ENCODE measurements at places on chromosomes 1 and 21.

- no peak for DNase-seq
Observed at GRCh38 chr1:22763487-22764200, 53.0 kb downstream of the EPHB2 start.

GRCh38 chr1:53593758-53594380, 134.7 kb downstream of the DMRTB1 start:
- DNase-seq, result peak; percentile 27

DNA sequence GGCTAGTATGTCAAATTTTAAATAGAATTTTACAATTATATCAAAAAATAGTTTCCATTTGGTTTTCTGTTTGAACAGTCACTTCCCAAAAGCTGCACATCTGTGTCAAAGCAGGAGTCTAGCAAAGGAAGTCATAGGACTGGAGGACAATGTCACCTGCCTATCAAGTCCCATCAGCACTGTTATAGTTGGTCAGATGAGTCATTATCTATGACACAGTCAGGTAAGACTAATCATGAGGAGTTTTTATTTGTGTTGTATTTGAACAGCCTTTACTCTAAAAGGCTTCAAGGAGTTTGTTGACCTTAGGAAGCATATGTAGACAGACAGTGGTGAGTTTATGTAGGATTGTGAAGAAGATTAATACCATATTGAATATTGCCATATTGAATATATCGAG, 74.2 kb upstream of the QSOX1 start:
- DNase-seq, result no peak

DNA sequence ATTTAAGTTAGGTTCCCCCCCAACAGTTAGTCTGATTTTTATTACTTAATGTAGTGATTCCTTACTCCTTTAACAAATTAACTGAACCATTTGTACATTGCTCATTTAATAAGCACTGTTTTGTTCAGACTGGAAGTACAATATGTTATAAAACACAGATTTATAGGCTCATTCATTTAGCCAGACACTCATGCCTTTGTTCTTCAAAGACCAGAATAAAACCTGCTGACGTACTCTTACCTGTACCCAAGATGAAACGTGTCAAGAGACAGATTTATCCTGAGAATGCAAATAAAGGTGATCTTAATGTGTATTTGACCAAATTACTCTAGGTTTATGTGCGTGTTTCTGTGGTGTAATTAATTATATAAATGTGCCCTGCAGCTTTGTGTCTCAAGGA, 92.8 kb downstream of the INTS7 start:
- DNase-seq, result no peak

- DNase-seq, result no peak
Observed at GRCh38 chr1:153790966-153791647, 15.9 kb downstream of the SLC27A3 start.

DNA sequence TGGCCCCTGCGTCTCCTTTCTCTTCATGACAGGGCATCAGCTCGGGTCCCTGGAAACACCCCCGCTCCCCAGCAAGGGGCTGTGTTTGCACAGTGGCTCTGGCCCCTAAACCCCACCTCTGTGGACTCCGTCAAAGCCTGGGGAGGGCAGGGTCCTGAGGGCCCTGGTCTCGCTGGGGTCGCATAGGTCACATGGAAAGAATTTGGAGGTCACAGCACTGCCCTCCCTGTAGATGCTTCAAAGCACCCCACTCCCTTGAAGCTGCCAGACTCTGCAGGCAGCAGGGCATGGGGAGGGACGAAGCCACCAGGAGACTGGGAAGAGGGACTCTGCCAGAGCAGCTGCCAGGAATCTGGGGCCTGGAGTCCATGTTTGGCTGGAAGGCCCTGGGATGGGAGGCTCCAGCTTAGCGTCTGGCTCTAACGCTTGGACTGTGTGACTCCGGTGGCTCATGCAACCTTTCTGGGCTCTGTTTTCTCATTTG, 36.6 kb upstream of the ECE1 start:
- DNase-seq, result no peak

DNA sequence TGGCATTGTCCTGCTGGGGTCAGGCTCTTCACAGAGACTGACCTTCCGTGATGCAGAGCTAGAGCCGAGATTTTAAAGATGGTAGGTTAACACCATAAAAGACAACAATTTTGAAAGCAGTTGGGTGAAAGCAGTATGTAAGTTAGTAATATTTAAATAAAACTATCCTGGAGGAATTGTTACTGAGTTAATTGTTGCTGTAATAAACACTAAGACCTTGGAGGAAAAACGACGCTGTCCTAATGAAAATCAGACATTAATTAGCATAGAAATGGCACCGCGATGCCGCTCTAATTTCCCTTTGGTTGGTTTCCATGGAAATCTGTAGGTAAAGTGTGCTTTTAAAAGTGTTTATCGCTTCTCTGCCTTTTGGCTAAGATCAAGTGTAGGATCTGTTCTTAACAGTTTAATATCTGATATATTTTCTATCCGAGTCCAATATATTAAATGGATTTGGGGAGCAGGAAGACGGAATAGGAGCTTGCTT, 745 bp upstream of the ANP32E start:
- no peak for DNase-seq

GRCh38 chr1:22784737-22785136, 74.1 kb downstream of the EPHB2 start:
- DNase-seq, result no peak

DNA sequence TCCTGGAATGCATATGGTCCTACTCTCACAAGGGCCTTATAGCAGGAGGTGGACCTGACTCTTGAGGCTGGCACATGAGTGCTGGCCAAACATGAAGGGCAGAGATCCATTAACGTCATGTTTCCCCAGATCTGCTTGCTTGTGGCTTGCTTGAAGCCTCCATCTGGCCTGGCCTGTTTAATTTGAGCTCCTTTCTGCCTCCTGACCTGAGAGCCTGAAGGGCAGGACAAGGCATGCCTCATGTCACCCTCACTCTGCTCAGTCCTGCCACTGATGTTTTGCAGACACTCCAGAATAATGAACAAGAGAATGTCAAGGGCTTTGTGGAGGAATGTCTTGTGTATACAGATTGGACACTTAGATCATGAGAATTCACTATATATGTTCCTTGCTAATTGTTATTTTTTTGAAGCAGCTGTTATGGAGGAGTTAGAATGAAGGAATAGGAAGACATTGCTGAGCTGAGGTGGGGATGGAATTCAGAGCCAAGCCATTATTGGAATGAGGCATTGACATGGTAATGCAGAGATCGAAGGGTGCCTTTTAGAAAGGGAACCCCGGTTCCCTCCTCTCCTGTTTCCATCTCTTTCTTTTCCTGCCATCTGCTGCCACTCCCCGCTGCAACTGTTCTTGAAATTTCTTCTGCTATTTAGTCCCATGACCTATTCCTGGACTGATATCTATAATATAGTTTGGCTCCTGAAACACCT, 457.0 kb upstream of the PROX1 start:
- DNase-seq, result no peak

GRCh38 chr1:205805082-205805711, 7.8 kb downstream of the SLC41A1 start:
- DNase-seq, result no peak

DNA sequence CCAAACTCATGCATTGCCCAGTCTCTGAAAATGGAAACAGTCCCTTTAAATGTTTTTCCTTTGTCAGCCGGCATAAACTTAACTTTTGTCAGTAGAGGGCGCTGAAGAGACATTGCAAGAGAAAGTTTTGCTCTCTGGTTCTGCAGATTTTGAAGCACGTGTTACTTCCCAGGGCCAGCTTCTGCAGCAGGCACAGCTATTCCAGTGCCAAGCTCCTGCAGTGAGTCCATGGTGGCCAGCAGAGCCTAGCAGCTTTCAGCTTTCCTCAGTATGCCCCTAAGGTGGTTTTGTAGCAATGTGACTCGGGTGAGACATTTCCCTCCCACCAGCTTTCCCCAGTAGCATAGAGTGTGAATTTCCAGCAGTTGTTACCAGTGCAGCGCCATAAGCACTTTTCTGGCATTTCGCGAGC, 2.6 kb upstream of the IFI44L start:
- peak; percentile 78 for DNase-seq

DNA sequence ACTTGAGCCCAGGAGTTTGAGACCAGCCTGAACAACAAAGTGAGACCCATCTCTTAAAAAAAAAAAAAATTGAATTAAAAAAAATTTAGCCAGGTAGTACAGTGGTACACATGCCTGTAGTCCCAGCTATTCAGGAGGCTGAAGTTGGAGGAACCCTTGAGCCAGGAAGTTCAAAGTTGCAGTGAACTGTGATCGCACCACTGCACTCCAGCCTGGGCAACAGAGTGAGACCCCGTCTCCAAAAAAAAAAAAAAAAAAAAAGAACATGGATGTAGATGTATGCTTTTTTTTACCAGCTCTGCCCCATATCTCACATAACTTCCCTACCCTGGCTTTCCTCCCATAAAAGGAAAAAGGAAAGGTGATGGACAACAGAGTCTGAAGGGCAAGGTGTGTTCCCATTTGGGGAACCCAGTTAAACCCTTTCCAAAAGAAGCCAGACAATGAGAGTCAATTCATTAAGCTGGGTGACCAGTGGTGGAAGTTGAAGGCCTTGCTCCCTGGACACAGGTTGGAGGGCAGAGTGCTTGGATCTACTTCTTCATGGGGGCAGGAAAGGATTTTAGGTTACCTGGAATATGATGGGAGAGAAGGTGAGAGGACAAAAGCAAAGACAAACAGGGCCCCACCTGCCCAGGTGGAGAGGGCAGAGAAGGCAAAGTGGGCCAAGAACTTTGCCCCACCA, 2.9 kb downstream of the KRTCAP2 start:
- no peak for DNase-seq

DNA sequence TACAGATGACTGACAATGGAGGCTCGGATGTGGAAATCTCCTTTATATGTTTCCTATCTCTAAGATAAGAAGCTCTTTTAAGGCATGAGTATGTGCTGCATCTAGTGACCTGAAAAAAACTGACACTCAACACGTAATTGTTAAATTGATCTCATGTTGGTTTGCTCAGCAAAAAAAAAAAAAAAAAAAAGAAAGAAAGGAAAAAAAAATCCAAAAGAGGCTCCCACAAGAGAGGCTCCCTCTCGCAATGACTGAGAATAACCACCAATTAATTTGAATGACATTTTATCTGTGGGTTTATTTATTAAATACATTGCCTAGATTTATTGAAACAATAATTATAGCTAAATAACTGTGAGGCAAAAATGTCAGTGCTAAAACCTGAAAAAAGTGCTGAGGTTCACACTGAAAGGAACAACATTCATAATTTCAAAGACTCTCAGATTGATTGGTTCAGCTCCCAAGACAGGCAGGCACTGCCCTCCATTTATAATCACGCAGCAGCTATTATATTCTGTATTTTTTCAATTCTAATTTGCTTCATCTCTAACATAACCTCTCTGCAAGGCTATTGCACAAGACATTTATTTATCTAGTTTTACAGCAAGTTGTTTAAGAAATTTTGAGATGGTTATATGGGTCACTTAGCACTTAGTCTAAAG, 184.5 kb upstream of the TMPRSS15 start:
- no peak for DNase-seq

DNA sequence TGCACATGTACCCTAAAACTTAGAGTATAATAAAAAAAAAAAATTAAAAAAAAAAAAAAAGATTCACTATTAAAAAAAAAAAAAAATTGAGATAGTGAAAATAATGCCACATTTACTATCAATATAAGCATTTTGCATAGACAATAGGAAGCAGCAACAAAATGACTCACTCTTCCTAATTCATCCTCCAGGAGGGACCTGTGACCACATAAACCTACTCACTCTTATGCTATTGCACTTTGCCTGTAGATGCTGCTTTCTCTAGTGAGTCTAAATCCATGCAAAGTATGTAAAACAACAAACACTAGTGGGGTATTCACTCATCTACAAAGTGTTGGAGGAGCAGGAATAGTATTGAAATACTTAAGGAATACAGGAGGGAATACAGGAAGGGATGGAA, 2.9 kb downstream of the OR10J5 start:
- DNase-seq, result no peak

Data from HepG2 (cell line).